ENCODE measurements at places on chromosomes 1 and 21.

DNA sequence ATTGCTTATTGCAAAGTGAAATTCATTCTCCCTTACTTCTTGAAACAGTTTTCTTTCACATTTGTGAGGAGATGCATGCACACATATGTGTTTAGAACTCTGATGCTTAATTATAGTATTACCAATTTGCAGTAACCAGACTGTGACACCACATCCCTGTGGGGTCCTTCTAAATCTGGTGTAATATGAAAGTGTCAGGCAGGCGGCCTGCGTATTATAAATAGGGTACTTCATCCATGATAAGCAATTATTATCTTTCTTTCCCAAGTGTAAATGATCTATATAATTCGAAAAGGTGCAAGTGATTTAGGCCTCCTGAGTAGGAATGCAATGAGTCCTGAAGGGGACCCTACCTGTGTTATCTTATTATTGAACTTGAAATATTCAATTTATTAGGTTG lies 876 bp downstream of the EFCAB7 start:
- DNase-seq: no peak

DNA sequence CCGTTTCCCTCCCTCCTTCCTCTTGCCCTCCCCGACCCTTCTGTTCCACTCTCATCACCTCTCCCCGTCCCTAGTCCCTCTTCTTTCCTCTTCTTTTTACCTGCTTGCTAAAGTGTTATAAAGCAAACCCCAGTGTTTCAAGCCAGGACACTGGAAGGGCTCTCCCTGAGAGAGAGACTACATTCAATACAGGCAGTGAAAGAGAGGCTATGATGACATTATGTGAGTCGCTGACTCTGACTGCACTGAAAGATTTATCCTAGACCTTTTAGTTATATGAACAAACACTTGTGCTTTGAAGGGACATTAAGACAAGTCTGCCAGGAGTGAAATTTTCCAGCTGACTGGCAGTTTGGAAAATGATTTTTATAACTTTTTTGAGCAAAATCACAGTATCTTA lies 155.7 kb downstream of the S1PR1 start:
- DNase-seq: no peak

- DNase-seq: no peak
Measured at GRCh38 chr1:236332092-236332758, 50.5 kb upstream of the ERO1B start.

GRCh38 chr1:1250786-1251284 lies 4.3 kb upstream of the C1QTNF12 start:
- DNase-seq: peak; percentile 51

DNA sequence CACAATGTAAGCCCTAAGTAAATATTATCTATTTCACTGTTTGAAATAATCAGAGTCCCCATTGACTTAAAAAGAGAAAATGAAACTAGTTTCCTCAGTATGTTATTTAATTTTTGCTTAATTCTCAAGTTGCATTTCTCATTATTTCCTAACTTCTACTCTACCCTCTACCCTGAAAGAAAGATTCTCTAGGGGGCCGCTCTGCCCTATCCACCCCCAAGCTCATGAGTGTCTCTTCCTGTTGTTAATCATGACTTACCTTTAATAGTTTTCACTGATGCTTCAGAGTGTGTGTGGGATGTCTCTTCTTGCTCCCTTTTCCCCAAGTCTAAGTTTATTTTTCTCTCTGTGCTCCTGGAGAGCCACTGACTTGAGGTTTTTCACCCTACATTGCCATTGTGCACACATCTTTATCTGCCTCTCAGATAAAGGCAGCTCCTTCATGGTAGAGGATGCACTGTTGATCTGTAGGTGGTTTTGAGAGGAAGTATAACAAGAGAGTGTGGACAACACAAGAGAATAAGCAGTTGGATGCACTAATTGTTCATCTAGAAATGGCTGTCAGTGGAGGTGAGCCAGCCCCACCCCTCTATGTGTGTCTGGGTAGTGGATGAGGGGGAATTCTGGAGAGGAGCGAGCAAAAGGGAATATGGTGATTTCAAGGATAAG lies 261.7 kb downstream of the CHRM3 start:
- DNase-seq: no peak

GRCh38 chr1:80448081-80448480 lies 1352.7 kb upstream of the ADGRL2 start:
- no peak for DNase-seq
